ENCODE measurements at places on chromosomes 5 and 9.

- DNase-seq: no peak
These were observed 4.2 kb upstream of the PFN3 start for GRCh38 chr5:177404641-177405179.

DNA sequence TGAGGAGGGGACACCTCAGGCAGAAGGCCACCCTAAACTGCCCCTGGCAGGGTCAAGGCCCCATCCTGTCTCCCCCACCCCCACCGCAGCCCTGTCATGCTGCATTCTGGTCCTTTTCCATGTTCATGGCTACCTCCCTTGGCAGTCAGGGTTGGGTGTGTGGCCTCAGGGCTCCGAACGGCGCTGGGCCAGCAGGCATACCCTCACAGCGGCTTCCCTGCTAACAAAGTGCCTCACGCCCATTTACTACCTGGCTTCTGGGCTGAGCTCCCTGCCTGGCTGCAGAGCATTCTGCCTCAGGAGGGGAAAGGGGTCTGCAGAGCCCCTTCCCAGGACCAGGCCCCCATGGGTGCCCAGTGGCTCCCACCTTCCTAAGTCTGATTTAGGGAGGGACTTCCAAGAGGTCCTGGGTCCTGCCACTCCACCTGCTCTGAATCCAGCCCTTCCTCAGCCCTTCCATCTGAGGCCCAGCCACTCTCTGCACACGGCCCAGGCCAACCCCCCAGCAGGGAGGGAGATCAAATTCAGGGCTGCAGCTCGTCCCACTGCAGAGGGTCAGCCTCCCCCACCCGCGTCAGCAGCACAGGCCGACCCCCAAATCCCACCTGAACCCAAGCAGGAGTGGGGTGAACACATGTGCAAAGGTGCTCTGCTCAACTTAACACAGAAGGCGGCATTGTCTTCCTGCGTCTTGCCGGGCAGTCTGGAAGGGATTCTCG, 115.9 kb upstream of the PHYKPL start:
- no peak for DNase-seq

DNA sequence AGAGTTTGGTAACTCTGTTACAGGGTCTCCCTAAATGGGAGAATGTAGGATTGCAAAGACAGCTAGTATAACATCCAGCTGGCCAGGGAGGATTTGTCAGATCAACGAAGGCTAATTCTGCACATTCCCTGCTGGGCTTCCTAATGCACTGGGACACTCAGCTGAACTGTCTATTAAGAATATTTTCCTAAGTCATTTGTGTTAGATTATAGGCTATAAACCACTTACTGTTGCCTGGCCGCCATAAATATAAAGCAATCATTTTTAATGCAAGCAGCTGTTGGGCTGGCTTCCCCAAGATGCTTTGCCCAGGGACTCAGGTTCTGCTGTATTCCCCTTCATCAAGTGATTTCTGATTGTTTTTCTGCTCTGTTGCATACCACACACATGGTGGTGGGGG, 35.3 kb upstream of the SLIT3 start:
- DNase-seq: no peak

- DNase-seq: no peak
These were observed 98.5 kb downstream of the NR3C1 start for GRCh38 chr5:143304836-143305475.

DNA sequence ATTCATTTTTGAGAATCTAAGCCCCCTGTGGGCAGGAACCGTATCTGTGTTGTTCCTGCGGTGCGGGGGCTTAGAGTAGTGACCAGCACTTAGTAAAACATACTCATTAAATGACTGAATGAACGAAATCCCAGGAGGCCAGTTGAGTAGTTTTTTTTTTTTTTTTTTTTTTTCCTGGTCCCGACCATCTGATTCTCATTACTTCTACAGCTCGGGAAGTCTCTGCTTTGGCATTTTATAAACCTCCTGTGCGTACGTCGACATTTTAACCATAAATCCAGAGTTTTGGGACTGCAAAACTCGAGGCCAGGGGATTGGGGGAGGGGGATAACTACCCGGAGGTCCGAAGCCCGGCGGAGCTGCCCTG, 31.5 kb upstream of the SPRY4 start:
- DNase-seq: no peak

DNA sequence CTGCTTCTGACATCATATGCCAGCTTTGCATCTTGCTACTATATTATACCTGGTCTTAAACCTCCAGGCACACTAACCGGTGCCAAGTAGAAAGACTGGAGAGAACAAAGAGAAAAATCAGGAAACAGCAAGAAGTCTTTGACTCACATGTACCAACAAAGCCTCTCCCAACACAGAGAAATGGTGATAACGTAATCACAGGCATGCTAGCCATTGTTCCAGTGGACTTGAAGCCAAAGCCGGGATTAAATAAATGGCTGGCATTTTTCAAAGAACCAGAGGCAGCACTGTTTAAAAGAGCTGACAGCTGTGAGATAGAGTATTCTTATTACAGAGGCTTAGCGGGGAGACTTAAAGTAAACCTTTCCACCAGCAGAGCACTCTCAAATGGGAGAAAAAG, 148.4 kb upstream of the NFIL3 start:
- no peak for DNase-seq

DNA sequence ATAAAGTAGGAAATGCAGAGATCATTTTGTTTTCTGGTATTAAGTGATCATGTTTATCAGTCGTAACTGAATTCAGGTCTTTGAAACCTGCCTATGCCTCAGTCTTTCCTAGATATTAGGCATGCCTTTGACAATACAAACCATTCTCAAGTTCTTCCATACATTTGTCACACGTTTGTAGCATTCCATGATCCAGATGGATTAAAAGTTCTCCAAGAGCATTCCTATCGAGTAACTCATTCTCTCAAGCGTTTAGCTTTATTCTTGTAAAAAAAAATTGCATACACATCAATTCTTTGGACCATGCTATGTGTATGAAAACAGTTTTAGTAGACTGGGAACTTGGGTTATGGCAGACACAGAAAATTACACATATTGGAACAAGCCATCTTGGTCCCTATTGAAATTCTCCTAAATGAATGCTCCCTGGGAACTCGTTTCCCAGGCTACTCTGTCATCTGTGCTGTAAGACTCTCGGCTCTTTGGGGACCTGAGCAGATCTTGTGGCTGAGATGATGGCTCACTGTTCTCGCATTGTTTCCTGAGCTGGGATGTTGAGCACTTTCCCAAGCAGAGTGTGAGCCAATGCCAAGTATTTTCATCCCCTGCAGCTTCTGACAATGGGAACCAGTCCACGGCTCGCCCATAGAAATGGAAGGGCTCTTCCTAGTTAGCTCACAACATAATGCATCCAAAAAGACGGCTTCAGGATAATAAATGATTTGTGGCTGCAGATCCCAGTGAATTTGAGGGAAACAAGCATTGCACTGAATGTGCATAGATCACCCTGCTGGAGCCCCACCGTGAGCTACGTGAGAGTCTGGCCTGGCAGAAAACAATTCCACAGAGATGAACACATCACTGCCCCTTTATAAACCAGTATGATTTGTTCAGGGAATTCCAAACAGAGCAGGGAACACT, 230.2 kb downstream of the IRX1 start:
- no peak for DNase-seq

DNA sequence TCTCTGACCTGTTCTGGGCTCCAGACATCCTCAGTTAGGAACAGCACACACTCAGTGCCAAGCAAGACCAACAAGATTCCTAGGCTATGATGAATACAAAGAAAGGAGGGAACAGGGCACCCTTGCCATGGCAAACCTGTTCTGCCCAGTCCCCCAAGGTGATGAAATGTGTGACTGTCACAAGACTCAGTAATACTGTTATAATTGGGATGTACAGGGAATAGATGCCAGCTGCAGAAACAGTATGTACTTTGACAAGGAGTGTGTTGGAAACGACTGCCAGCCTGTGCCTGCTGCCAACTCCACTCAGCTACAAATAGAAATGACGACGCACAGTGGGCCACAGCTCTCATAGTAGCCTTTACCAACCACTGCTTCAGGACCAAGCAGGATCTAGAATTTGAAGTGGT, 453.0 kb downstream of the EFNA5 start:
- DNase-seq: no peak

- no peak for DNase-seq
These were observed 89.9 kb upstream of the TXNDC8 start for GRCh38 chr9:110427497-110428104.

- DNase-seq: no peak
These were observed 175.9 kb downstream of the MAN2A1 start for GRCh38 chr5:109865637-109866036.

DNA sequence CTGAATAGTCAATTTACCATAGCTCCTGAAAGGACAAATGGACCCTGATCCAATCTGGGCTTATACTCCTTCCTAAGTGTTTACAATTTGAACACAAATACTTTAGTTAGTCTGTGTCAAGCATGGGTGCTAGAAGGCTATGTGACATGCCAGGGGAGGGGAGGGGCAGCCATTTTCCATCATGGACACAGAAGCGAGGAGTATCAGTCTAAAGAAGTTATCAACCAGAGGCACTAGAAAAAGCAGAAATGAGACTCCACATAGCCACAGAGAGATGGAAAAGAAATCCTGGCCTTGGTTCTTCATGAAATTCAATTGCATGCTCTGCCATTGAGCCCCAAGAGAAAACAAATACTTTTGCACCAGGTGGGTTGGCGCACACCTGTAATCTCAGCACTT, 61.8 kb downstream of the NR6A1 start:
- no peak for DNase-seq

DNA sequence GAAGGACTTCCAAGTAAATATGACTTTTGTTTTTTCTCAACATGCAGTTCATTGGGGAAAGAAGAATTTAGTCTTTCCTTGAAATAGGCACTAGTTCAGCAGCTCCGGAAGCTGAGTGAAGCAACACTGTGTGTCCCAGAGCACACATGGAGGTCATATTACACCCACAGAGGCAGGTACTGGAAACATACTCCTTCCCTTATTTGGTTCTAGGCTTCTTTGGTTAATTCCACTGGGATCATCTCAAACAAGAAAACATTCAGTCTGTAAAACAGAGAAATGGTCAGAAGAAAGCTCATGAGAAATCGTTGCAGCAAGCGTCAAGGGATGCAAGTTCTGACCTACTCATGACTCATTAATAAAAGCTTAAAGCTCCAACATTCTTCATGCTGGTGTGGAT, 175.1 kb upstream of the PCSK5 start:
- DNase-seq: no peak

GRCh38 chr5:29990681-29991080, 1202.8 kb upstream of the CDH6 start:
- no peak for DNase-seq

DNA sequence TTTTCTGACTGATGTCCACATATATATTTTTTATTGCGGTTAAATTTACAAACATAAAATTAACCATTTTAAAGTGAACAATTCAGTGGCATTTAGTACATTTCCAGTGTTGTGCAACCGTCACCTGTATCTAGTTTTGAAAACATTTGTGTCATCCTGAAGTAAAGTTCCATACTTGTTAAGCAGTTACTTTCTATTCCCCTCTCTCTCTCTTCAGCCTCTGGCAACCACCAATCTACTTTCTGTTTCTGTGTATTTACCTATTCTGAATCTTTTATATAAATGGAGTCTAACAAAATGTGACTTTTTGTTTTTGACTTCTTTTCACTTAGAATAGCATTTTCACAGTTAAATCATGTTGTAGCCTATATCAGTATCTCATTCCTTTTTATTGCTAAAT, 480.1 kb upstream of the SMARCA2 start:
- DNase-seq: no peak

DNA sequence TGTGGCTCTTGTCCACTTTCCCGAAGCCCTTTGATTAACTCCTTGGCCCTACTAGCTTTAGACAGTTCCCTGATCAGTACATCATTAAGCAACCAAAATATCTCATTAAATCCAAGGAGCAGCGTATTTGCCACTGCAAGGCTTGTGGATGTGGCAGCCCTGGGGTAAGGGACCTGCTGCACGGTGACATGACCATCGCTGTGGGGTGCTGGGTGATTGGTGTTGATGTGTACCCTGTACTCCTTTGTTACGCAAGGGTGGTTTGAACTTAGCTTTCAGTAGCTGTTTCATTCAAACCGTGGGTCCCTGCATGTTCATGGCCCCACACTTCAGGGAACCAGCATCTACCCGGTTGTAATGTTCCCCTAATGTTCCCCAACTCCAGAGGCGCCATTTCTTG, 41.0 kb downstream of the OTULIN start:
- no peak for DNase-seq

DNA sequence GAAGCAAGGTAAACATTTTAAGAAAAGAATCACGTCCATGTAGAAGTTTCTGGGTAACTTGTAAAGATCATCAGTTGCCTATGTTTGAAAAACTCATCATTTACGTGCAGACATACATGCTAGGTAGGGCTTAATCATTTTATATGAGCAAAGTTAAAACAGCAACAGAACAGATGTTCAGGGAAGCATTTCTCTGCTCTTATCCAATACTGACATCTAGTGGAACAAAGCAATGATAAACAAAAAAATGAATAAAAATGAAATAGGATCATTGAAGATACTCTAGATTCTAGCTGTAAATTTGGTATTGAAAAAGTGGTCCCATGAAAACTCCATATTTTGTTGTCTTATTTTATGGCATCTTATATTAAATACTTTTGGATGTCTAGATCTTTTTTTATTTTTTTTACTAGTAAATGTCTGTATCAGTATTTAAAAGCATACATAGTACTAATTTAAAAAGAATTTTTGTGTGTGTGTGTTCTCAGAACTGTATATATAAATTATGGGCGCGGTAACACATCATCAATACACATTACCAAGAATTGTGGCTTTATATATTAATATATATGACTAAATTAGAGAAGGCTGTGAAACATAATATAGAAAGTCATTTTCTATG, 1050.2 kb downstream of the CDH12 start:
- no peak for DNase-seq

DNA sequence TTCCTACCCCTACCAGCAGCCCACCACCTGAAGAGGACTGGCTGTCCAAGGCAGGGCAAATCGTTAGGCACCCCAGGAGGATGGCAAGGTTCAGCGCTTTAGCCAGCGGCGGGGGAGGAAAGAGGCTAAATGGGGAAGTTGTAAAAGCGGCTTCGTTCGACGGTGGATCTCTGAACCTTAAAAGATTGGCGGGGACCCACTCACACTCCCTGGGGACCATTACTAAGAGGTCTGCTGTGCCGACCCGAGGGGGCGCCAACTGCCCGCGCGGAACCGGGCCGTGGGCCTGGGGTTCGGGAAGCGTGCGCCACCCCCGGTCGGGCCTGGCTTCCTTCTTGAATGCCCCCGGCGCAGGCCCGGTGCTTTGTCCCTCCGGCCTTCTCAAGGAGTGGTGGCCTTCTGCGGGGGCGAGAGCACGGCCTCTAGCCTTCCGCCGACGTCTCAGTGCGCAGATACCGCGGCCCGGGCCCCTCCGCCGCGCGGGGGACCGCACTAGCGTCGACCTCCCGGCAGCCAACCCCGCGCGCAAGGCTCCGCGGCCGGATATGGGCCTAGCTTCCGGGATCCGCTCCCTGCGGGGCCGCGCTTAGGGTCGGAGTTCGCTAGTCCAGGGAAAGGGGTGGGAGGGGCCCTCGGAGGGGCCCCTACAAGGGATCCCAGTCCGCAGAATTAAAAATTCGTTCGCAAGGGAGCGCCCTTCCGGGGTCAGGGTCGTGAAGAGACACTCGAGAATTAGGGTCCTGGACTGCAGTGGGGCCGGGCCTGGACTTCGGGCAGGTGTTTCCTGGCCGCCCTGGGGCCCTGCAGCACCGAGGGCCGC, 10.5 kb downstream of the NR2F1-AS1 start:
- no peak for DNase-seq

Measured in activated CD8-positive, alpha-beta memory T cell treated with anti-CD3 and anti-CD28 coated beads for 1 hour (primary cell).